ENCODE measurements at places on chromosomes 2 and 18. TPM values are rescaled to one million over a fixed set of nuclear protein-coding genes. Genes with fewer than 3 reads are reported as not detected.

Gene ZBTB7C
- 0.05 TPM for total RNA-seq

Gene TEX44
- not detected for total RNA-seq

Gene ANKRD30BL
- total RNA-seq = not detected

GRCh38 chr2:71001981-71002570 is 7.4 kb upstream of the TEX261 start:
- no peak for DNase-seq
- no peaks in the 10 kb centered on the region for H3K36me3 ChIP-seq
- peaks cover 7% of the 10 kb centered on the region for H3K4me1 ChIP-seq
- no peak overlapping the region for H3K4me3 ChIP-seq
- H3K27ac ChIP-seq = no peak overlapping the region

DNA sequence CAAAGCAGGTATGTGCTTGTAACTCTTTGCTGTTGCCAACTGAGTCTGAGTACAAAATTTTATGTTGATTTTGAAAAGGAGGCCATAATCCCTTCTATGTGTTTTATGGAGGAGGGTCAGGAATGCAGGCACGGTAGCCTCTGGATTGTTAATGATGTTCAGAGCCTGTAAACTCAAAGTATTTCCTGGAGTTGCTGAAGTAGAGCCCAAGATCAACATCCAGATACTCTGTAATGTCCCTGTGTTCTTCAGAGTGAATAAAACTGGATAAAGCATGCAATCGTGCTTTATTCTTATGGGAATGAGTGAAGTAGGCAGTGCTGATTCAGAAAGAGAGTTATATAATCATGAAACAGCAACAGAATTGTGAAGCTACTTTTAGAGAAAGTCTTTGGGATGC is 61.8 kb upstream of the CHRNA1 start:
- no peak for DNase-seq
- no peak overlapping the region for H3K4me3 ChIP-seq
- H3K36me3 ChIP-seq = no peaks in the 10 kb centered on the region
- no peak overlapping the region for H3K27ac ChIP-seq
- peaks cover 1% of the 10 kb centered on the region for H3K27me3 ChIP-seq

DNA sequence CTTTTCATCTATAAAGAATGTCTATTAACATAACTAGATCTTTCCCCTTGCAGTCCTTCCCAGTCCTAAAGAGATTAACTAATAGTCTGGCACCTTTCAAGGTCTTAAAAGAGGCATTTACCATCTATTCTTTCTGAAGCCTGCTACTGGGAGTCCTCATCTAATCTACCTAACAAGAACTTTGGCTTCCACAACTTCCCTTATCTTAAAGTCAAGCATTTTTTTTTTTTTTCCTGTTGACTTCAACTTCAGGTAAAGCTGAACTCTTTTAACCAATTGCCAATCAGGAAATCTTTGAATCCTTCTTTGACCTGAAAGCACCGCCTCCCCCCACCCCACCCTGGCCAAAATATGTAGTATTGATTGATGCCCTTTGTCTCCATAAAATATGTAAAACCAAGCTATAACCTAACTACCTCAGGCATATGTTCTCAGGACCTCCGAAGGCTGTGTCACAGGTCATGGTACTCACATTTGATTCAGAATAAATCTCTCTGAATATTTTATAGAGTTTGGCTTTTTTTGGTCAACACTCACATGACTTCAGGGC is 168.6 kb downstream of the PTPRM start:
- no peak overlapping the region for H3K4me3 ChIP-seq
- no peaks in the 10 kb centered on the region for H3K36me3 ChIP-seq
- H3K27me3 ChIP-seq = no peaks in the 10 kb centered on the region
- no peaks in the 10 kb centered on the region for H3K4me1 ChIP-seq
- no peak for DNase-seq
- no peak overlapping the region for H3K27ac ChIP-seq

DNA sequence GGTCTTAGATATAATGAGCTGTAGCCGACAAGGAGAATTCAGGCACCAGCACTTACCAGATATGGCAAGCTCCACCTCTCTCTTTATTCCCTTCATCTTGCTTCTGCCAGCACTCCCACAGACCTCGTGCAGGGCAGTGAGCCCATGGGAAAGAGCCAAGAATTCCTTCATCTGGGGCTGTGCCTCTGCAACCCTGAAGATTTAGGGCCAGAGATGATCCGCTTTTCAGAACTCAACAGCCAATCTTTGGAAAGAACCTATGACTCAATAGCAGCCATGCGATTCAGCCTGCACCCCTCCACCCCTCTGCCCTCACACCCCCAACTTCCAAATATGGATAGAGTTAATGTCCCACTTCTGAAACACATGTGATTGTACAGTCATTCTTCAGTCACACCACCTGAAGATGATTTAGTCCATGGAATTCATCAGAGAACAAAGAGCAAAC is 533.7 kb upstream of the TNP1 start:
- H3K27ac ChIP-seq = no peak overlapping the region
- DNase-seq = no peak
- peaks cover 1% of the 10 kb centered on the region for H3K4me1 ChIP-seq
- H3K4me3 ChIP-seq = no peak overlapping the region
- no peaks in the 10 kb centered on the region for H3K27me3 ChIP-seq

GRCh38 chr2:214075456-214075855 is 335.4 kb upstream of the VWC2L start:
- no peaks in the 10 kb centered on the region for H3K36me3 ChIP-seq
- no peaks in the 10 kb centered on the region for H3K4me1 ChIP-seq
- no peak overlapping the region for H3K27ac ChIP-seq

DNA sequence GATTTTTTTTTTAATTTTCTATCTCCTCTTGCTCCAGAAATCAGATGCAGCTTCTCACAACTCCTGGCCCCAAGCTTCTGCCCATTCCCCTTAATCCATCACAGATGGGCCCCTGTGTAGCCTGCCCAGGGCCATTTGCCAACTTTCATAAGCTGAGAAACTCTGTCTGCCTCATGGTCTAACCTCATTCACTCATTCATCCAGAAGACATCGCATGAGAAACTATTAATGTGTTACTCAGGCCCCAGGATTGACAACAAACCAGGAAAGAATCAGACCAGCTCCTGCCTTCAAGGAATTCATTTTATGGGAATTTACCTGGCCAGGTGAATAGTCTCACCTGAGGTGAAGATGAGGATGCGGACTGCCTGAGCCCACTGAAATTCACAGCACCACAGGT is 35.0 kb downstream of the SLC14A2 start:
- H3K4me3 ChIP-seq = no peak overlapping the region
- no peaks in the 10 kb centered on the region for H3K36me3 ChIP-seq
- H3K27me3 ChIP-seq = peaks cover 2% of the 10 kb centered on the region
- no peak for DNase-seq
- H3K27ac ChIP-seq = no peak overlapping the region
- peaks cover 6% of the 10 kb centered on the region for H3K4me1 ChIP-seq

DNA sequence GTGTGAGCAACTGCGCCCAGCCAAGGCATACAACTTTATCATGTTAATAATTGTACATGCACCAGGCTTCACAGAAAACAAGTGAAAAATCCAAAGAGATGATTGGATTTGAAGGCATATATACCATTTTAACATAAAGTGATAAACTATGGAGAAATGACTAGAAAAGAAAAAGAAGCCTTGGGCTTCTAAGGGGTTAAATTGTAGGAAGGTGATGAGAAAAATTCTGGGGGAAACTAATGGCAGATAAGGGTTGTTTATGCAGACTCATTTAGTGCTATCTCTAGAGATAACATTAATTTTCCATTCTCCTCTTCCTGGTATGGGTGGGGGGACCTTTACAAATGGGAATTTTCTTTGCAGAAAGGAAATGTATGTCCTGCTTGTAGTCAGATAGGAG is 154.0 kb downstream of the TMEM17 start:
- no peak overlapping the region for H3K4me3 ChIP-seq
- H3K4me1 ChIP-seq = no peaks in the 10 kb centered on the region
- no peak for DNase-seq

GRCh38 chr2:22518641-22519040 is 866.3 kb upstream of the KLHL29 start:
- H3K4me3 ChIP-seq = no peak overlapping the region
- no peaks in the 10 kb centered on the region for H3K36me3 ChIP-seq
- no peaks in the 10 kb centered on the region for H3K4me1 ChIP-seq
- H3K27ac ChIP-seq = no peak overlapping the region

DNA sequence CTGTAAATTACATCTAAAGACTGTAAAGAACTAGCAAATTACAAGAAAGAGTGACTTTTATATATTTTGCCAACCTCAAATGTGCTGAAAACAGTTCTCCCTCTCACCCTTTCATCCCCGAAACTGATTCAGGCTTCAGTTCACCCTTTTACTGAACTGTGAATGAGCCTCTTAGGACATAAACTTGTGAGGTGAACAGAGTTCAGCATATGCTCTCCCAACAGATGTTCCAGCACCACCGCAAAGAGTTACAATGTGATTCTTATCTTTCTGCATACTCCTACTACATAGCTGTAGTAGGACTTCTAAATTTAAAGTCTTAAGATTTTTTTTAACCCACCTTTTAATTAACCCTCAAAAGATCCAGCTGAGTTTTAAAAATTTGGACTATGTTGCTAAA is 1.2 kb upstream of the ZCCHC2 start:
- H3K4me3 ChIP-seq = peak overlapping the region; percentile 85
- H3K36me3 ChIP-seq = peaks cover 16% of the 10 kb centered on the region
- no peaks in the 10 kb centered on the region for H3K27me3 ChIP-seq
- no peak for DNase-seq

DNA sequence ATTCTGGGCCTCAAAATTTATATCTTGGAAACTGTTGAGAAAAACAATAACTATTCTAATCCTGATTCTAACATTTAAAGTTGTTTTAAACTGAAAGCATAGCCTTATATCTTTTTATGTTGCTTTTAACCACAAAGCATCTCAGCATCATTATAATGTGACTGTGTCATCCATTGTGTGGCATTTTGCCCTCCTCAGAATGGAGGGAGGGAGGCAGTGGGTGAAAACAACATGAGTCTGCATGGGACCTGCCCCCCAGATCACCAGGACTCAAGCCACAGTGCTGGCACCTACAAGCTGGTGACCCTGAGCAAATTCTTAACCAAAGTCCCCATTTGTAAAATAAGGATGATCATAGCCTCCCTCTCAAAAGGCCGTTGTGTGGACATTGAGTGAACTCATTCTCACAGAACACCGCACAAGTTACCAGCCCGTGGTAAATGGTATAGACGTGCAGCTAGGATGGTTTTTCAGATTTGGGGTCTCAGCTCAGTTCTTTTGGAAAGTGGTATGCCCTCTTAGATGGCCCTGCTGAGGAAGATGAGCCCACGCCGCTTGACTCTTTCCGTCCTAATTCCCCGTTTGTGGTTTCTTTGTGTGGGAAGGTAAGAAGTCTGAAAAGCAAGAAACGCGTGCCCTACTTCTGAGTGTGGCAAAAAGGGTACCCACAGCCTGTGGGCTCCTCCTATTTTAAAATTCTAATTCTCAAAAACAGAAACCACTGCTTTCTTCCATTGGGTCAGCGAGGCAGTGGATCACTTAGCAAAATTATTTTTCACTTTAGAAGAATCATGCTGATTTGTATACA is 305.0 kb upstream of the ID2 start:
- peak overlapping the region; percentile 38 for H3K27ac ChIP-seq
- peaks cover 1% of the 10 kb centered on the region for H3K36me3 ChIP-seq
- H3K4me3 ChIP-seq = peak overlapping the region; percentile 12
- peak; percentile 29 for DNase-seq

DNA sequence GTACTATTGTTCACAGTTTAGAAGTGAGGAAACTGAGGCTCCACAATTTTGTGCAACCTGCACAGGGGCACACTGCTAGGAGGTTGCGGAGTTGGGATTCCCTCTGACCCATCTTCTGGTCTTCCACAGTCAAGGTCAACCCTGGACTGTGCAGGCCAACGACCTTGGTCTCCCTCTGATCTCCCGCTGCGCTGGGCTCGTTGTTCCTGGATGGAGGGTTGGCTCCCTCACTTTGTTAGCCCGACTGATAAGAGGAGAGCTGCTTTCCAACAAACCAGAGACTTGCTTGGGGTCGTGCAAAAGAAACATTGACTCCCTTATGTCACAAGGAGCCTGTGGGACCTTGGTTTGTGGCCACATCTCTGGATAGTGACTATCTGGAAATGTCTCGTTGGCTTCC is 187.6 kb downstream of the MYCN start:
- no peaks in the 10 kb centered on the region for H3K27me3 ChIP-seq
- H3K4me3 ChIP-seq = no peak overlapping the region
- no peaks in the 10 kb centered on the region for H3K36me3 ChIP-seq
- no peak for DNase-seq
- H3K4me1 ChIP-seq = no peaks in the 10 kb centered on the region

DNA sequence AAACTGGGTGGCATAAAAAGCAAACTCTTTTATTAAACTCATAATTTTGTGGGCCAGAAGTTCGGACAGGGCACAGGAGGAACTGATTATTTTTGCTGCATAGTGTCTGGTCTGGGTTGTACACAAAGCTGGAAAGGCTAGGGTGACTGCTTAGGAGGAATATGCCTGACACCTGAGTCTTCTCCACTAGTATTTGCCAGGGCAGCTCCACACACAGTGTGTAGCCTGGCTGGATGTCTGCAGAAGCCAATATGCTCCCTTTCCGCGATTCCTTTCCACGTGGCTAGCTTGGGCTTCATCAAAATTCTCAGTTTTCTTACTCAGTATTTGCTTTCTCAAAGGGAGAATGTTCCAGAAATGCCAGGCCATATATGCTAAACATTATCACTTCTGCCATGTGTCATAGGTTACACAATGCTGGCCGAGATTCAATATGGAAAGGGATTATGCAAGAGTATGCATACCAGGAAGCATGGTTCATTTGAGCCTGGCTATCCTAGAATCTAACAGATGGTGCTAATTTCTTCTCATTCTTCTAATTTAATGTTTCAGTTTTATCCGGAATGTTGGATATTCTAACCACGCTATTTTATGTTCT is 142.7 kb upstream of the DOK6 start:
- no peaks in the 10 kb centered on the region for H3K36me3 ChIP-seq
- no peak overlapping the region for H3K4me3 ChIP-seq
- no peak for DNase-seq
- no peaks in the 10 kb centered on the region for H3K4me1 ChIP-seq

- H3K4me3 ChIP-seq = no peak overlapping the region
- no peaks in the 10 kb centered on the region for H3K36me3 ChIP-seq
- peaks cover 2% of the 10 kb centered on the region for H3K27me3 ChIP-seq
- DNase-seq = no peak
- no peak overlapping the region for H3K27ac ChIP-seq
Measured at GRCh38 chr18:63683152-63683551, 19.6 kb upstream of the SERPINB11 start.

DNA sequence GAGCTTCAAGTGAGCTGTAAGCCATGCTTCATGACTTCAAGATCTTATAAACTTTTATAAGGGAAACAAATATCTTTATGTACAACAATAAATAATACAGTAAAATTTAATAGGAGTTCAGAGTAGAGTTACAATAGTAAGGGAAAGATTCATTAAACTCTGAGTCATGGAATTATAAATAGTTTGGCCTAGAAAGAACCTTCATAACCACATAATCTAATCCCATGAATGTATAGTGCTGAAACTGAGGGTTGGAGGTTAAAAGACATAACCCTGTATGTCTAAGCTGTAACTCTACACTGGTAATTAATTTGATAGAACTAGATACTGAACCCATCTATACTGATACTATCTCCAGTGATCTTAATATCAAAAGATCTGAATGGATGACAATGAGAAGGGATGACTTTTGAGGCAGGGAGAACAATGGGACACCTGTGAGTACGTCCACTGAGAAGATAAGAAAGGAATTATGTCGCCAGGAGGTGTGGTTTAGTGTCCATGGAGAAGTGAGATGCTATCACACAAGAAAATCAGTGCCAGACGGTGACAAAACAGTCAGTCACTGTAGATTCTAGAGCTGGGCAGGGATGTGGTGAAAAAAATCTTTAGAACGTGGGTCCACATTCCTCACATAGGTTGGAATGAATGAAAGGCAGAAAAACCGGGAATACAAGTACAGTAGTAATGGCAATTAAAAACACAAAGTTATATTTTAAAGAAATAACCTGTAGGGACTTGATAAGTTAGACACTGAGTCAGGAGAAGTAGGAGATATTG is 1.1 kb downstream of the IL1F10 start:
- no peak for DNase-seq
- H3K27ac ChIP-seq = no peak overlapping the region
- no peak overlapping the region for H3K4me3 ChIP-seq
- H3K4me1 ChIP-seq = no peaks in the 10 kb centered on the region
- H3K27me3 ChIP-seq = no peaks in the 10 kb centered on the region

Data from activated CD4-positive, alpha-beta memory T cell treated with anti-CD3 and anti-CD28 coated beads for 36 hours (primary cell).